ENCODE measurements at places on chromosomes 3 and 15.

GRCh38 chr15:80591938-80592825, 102.9 kb upstream of the ABHD17C start:
- no peak for DNase-seq

- no peak for DNase-seq
These were observed 38.2 kb downstream of the HACL1 start for GRCh38 chr3:15563190-15563589.

DNA sequence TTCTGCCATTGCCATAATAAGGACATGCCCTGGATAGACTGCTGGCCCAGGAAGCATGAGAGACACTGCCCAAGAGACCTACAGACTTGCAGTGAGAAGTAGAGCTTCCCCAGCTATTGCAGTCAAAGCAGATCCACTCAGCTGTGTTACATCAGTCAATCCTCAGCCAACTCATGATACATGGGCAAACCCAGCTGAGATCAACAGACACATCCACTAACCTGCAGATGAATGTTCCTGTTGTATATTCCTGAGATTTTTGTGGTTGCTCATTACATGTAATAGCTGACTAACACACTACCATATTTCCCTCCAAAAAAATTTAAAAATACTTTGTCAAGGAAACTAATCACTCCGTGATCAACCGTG, 68.6 kb downstream of the DCLK3 start:
- peak; percentile 91 for DNase-seq

- DNase-seq, result no peak
These were observed 259.5 kb downstream of the THRB start for GRCh38 chr3:24235121-24235520.

DNA sequence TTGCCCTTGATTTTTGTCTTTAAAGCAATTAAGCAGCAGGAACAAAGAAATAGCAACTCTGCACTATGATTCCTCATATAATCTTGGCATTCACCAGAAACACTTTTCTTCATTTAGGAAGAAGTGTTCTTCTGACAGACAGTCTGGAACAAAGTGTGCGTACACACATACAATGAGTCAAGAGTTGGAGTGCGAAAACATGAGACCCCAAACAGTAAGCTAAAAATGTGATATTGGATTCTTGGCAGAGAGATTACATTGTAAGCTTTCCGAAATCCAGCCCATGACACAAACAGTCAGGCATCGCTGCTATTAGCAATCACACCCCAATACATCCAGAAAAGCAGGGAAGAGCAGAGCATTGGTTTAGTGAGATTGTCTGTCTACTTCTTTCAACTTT, 306.7 kb upstream of the TBC1D5 start:
- no peak for DNase-seq

DNA sequence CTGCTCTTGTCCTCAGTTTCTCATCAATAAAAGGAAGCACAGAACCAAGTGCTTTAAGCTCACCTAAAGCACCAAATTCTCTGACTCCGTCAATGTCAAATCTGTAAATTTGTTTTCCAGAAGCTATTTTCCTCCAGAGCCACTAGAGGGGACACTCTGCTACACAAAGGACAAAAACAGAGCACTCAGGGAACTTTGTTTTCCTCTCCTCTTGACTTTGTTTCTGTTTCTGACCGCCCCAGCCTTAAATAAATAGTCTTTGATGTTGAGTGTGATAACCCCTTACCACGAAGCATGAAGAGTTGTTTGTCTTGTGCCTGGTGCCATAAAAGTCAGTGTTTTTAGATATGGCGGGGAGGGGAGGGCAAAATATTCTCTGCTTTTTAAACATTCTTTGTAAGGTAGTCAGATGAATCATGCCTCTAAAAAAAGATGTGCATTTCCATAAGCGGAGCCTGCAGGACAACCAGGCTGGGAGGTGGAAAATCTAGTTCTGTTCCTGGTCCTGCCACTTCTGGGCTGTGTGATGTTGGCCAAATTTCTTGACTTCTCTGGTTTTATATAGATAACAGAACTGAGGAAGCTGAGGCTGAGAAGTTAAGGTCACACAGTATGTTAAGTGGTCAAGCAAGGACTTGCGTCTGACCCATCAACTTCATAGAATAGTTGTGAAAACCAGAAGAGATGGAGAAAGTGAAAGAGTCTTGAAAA, 7.3 kb upstream of the ZBTB38 start:
- DNase-seq, result peak; percentile 89

- no peak for DNase-seq
These were observed 236.0 kb downstream of the UBE2E2 start for GRCh38 chr3:23439080-23439479.

DNA sequence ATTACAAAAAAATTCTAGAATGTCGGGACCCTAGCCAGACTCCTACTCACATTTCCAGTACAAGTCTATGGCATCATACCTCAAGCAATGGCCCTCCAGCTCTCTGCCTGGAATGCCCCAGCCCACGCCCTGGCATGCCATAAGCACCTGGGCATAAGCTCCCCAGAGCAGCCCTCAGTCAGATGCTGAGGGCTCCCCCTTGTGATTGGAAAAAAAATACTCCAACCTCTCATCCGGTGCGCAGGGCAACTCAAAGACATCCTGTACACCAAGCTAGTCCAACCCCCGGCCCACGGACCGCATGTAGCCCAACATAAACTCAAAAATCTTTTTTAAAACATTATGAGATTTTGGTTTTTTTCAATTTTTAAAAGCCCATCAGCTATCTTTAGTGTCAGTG, 115.4 kb downstream of the NEK10 start:
- DNase-seq, result peak; percentile 39

GRCh38 chr3:58346368-58346767, 13.7 kb downstream of the PXK start:
- no peak for DNase-seq

DNA sequence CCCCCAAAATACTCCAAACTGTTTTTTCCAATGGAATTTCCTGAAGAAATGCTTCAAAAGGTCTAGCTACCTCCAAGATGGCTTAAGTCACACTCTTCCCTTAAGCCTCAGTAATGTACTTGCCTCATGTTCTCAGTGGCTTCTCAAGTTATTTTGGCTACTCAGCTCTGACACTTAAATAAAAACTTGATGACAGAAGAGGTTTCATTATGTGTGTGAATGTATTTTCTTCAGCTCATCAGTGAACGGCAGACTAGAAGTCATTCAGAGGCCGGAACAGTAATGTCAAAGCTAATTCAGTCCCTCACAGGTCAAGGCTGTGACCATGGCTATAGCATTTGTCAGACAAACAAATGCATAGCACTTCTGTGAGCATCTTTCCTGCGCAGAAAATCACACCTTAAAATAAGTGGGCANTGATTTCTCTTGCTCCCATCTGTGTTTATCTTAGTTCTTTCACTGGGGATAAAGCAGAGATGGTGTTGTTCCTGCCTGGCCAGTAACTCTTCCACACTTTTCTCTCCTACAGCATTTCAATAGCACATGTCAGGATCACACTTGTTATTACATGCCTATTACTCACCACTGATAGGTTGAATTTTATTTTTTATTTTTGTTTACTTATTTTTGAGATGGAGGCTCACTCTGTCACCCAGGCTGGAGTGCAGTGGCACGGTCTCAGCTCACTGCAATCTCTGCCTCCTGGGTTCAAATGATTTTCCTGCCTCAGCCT, 68.5 kb upstream of the PLCL2 start:
- DNase-seq, result no peak

- peak; percentile 99 for DNase-seq
These were observed 280.4 kb downstream of the ULK4 start for GRCh38 chr3:41681479-41681878.

DNA sequence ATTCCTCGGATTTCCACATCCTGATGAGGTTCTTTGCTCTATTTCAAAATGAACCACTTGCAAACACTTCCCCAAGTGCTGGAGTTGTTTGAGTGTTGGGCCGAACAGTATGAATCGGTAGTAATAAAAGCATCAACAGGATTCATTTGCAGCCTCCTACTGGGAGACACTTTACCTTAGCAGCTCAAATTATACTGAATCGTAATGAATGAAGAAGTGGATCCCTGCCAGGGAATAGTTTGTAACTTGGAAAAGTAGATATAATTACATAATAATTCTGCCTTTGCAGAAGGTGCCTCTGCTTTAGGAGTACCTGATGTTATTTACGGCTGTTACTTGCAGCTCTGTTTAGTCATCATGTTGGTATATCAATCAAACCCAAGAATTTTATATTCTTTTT, 669.1 kb downstream of the CADM2 start:
- DNase-seq, result no peak

DNA sequence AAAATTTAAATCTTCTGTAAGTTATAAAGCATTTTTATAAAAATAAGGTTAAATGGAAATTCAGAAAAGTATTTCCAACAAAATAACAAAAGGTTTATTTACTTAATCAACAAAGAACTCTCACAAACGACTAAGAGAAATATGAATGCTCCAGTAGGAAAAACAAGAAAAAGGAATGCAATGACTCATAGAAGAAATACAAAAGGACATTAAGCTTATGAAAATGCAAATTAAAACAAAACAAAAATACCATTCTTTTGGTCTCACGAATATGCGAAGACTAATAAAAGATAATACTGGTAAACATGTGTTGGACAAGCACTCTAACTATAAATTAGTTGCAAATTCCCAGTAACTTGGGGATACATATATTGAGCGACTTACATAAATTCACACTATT, 17.5 kb upstream of the TBC1D5 start:
- no peak for DNase-seq

- no peak for DNase-seq
These were observed 75.6 kb upstream of the ANKRD34C start for GRCh38 chr15:79206940-79207339.

DNA sequence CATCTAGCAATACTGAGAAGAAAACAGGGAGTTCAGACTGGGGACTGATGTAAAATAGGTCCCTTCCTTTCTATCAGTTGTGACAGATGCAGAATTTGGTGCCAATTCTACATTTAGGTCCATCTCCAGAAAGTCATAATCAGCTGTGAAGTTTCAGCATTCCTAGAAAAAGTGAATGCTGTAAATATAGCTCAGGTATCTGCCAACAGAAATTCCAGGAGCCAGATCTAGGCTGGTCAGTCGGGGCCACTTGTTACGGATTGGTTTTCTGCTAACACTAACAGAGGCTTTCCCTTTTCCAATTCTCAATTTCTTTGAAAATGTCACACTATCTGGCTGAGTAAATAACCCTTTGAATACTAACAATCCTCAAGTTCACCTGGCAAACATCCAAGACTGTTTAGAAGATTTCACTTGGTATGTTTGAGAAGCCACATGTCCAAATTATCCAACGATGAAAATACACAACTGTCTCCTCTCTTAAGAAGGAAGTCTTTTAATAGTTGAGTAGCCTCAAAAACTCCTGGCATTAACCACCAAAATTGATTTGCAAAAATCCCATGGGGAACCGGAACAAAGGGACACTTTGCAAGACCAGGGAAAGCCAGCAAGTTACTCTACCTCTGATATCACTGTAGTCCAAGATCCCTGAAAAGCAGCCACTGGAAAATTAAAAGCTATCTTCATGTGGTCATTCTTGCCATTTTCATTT, 222.3 kb downstream of the ZMAT3 start:
- no peak for DNase-seq

DNA sequence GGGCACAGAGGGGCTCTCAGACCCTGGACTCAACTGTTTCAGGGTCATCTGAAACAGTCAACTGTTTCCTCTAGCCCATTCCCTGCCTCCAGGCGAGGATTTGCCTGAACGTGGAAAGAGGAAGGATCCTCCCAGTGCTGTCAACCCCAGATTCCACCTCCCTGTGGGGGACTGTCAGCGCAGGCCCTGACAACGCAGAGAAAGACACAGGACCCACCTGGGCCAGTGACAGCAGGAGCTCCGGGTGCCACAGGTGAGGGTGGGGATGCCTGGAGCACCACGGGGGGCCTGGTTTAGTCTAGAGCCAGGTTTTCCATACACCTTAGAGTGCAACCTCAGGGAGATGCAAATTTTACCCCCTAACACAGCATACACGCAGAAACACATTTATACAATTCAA, 19.5 kb upstream of the LAMP3 start:
- DNase-seq, result no peak

GRCh38 chr15:44711743-44712345, 527 bp downstream of the B2M start:
- DNase-seq, result peak; percentile 30

DNA sequence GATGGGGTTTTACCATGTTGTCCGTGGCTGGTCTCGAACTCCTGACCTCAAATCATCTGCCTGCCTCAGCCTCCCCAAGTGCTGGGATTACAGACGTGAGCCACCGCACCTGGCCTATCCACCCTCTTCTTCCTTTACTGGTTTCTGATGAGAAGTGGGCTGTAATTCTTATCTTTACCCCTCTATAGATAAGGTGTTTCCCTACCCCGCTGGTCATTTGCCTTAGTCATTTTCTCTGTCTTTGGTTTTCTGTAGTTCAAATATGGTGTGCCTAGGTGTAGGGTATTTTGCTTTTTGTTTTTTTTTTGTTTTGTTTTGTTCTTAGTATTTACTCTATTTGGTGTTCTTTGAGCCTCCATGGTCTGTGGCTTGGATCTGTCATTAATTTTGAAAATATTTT, 41.3 kb downstream of the APBA2 start:
- no peak for DNase-seq

GRCh38 chr15:71447328-71448250, 332.3 kb downstream of the THSD4 start:
- peak; percentile 46 for DNase-seq

- DNase-seq, result no peak
These were observed 18.2 kb downstream of the PIF1 start for GRCh38 chr15:64807051-64807749.

- no peak for DNase-seq
These were observed 3.6 kb downstream of the LRRC57 start for GRCh38 chr15:42544853-42545629.

GRCh38 chr15:85010071-85010385, 28.4 kb downstream of the PDE8A start:
- DNase-seq, result no peak

DNA sequence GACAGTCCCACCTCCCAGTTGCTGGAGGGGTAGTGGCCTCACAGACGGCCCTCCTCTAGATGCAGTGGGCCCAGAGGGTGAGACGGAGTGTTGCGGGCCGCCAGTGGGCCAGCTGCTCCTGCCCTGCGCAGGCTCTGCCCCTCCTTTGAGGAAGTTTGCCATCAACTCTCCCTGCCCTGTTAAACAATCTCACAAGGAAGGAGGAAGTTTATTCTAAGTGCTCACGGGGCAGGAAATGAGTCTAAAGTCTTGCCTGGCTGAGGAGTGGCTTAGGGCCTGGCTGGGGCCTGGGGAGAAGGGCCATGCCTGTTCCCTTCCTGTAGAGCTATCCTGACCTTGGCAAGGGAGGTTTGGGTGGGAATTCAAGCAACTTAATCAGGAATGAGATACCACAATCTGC, at the start of gene FAM3D:
FAM3D (minus strand) TSS at position 92 of the 400 bp plus-strand sequence. CDS start 11,211 bp downstream, outside the sequence.
- DNase-seq, result no peak

- DNase-seq, result peak; percentile 37
These were observed 117.0 kb upstream of the TSPAN3 start for GRCh38 chr15:77187751-77188464.

- no peak for DNase-seq
These were observed 1.4 kb downstream of the AAGAB start for GRCh38 chr15:67253101-67253500.

GRCh38 chr3:69282181-69282580, 103.7 kb downstream of the FRMD4B start:
- DNase-seq, result no peak

GRCh38 chr3:160949460-160949859, 155.7 kb downstream of the B3GALNT1 start:
- no peak for DNase-seq

GRCh38 chr15:66799242-66799641, 97.2 kb downstream of the SMAD6 start:
- no peak for DNase-seq

GRCh38 chr3:128348805-128349531, 117.7 kb downstream of the DNAJB8 start:
- peak; percentile 5 for DNase-seq

- peak; percentile 73 for DNase-seq
These were observed 47.7 kb upstream of the PLXND1 start for GRCh38 chr3:129654131-129654530.
